ENCODE measurements at places on chromosomes 1 and 21.
A peak's percentile ranks its signal among the peaks of the same experiment; 100 is the strongest.

DNA sequence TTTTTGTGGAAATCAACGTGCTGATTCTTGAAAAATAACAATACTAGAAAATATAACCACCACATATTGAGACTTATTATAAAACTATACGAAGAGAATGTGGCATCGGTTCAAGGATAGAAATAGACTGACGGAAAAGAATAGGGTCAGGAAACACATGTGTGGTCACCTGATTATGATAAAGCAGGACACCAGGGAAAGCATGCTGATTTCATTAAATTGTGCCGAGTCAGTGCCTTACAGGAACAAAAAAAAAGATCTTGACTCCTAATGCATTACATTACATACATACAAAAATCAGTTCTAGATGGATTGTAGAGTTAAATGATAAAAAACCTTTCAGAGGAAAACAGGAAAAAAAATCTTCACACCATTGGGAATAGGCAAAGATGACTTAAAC is 43.5 kb upstream of the SERPINC1 start:
- no peak for DNase-seq

DNA sequence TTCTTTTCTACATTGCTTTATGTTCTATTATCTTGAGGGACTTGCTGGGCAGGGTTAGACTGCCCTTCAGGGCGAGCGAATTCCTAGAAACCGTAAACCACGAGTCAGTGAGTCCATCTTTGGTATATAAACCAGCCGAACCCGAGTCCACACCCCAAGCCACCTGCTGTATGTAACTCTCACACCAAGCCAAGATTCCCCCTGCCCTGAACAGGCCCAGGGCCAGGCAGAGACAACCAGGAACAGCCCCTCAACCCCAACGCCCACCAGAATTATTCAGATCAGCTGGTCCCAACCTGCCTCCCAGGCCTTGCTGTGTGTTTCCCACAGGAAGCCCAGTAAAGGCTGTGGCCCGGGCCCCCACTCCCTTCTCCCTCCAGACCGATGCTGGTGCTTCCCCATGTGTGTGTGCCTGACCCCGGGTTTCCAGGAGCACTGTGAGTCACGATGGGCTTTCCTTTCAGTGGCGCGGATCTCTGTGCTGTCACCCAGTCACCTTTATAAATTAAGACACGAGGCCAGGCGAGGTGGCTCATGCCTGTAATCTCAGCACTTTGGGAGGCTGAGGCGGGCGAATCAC is 17.1 kb downstream of the KIF17 start:
- no peak for DNase-seq

- no peak for DNase-seq
These were observed 455.5 kb upstream of the ADAMTS5 start for GRCh38 chr21:27422435-27422834.

GRCh38 chr1:37495875-37496274 is 18.7 kb downstream of the MEAF6 start:
- DNase-seq, result no peak

DNA sequence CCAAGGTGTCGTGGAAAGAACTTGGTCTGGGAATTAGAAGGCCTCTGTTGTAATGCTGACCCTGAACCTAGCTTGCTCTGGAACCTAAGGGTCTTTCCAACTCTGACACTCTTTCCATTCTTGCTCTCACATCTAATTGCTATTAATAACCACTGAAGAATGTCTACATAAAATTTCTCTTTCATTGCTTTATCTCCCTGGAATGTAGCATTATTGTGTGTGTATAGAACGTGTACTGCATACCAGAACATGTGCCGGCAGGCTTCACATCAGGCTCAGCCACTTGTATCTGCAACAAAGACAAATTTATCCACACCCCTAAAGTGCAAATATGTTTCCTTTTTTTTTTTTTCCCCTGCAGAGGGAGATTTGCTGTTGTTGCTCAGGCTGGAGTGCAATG is 13.9 kb upstream of the LAX1 start:
- no peak for DNase-seq

- no peak for DNase-seq
These were observed 31.9 kb downstream of the GDAP2 start for GRCh38 chr1:117897551-117897950.

GRCh38 chr1:205633421-205633976 is 1.7 kb upstream of the ELK4 start:
- DNase-seq, result no peak

DNA sequence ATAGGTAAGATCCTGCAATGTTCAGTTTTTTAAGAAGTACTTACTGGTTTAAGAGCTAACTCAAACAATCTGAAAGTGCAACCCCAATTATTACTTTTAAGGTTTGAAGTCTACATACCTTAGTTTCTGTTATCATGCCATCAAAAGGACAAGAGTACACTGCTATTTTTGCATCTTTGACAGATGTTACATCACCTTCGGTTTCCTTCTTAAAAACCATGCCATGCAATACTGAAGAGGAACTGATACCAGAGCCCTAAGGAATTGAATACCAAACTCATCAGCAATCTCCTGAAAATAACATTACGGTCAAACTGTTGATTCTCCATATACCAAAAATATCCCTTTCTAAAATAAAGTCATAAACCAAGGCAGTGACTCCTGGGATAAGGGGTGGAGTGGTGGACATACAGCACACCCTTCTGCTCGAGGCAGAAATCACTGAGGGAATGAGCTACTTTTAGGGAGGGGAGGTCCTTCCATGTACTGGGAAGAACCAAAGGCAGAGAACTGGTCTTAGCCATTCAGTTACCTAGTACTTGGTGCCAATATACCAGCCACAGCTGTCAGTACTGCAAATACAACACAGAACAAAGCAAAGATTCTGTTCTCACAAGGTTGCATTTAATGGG is 8.5 kb downstream of the CCT8 start:
- no peak for DNase-seq

GRCh38 chr1:242738702-242739645 is 214.5 kb upstream of the PLD5 start:
- DNase-seq, result no peak

DNA sequence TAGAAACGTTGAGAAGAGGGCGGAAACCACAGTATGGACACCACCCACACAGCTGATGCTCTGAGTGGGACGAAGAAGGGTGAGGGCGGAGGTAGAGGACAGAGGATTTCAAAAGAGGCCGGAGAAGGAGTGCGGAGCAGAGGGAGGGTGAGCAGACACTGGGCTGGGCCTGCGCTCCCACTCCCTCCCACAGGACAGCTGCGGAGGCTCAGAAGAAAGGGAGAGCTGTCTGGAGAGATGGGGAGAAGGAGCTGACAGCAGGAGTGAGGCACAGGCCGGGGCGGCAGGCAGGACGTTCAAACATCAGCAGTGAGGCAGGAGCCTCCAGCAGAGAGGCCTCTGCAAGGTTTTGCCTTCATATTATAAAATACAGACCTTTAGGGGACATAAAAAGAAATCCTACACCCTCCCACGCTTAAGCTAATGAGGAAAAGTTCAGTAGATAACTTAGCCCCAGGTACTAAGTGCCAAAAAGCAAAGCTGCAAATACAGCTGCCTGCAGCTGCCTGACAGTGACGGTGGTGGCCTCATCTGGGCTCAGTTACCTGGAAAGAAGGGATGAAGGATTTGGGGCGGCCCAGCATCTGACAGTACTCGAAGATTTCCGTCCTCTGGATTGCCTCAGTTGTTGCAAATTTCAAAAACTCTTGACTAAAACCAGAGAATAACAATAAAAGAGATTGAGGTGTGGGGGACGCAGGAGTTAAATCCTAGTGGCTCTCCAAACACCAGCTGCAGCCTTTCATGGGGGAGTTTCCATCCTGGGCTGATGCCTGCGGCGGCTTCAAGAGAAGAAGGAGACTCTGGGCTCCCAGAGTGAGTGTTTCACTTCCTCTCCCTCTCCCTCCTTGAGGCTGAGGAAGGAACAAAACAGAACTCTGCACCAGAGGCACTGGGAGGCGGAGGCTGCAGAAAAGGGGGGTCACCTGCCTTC is 25.6 kb downstream of the SEC16B start:
- peak; percentile 48 for DNase-seq

GRCh38 chr1:33302325-33302724 is 18.6 kb downstream of the A3GALT2 start:
- DNase-seq, result peak; percentile 18

- no peak for DNase-seq
These were observed 3.0 kb downstream of the KCNC4 start for GRCh38 chr1:110213143-110213540.

DNA sequence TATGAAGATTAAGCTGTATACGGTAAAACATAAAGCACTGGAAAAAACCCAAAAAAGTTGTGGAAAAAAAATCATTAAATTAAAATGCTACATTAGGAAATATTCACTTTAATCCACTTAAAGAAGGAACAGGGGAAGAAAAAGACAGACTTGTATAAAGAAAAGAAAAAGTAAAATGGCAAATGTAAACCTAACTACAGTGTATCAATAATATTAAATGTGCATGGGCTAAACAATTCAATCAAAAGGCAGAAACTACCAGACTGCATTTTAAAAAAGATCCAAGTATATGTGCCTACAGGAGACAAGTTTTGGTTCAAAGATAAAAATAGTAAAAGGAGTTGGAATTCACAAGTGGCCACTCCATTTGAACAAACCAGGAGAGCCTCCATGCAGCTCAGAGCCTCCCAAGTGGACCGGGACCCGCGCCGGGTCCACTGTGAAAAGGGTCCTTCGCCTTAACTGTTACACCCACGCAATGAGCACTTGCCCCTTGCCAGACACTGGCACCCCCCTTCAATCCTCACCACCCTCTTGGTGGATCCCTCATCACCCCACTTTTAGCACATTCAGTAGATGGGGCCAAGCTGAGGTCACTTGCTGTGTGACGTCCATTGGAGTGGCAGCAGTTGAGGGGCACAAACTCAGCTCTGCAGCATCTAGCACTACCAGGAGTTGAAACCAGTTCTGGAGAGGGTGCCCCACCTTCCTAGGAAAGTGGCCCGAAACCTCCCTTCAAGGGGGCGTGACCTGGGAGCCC is 898 bp downstream of the C1orf174 start:
- no peak for DNase-seq

Measured in left hindlimb (tissue), 1 donor.